Left lung (tissue), 14 donors: ENCODE measurements at places on chromosomes 5 and 9. TPM values are rescaled to one million over a fixed set of nuclear protein-coding genes. Genes with fewer than 3 reads are reported as not detected.

Gene CD274
- total RNA-seq, result 9.4 TPM

DNA sequence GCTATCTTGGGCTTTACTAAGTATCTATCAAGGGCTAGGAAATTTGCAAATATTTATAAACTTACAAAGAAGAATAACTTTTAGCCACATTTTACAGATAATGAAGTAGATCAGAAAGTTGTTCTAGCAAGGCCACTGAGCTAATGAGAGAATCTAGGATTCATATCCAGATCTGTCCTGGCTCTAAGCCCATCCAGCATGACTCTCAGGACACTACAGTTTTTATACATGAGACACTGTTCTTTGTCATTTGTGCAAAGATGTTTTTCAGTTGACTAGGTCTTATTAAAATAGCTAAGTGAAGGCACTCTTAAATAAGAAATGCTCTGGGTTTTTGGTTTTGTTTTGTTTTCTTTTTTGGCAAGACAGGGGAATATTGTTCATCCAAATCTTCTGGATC, 273.1 kb downstream of the GABRB2 start:
- DNase-seq, result no peak

Gene ZDHHC11B
- total RNA-seq, result 8.4 TPM

GRCh38 chr5:143041-143440, 48.3 kb upstream of the LRRC14B start:
- DNase-seq, result no peak

GRCh38 chr9:130630506-130631330, 33.7 kb upstream of the PRDM12 start:
- no peak for DNase-seq

Gene DAB2IP
- total RNA-seq, result 53.4 TPM

- no peak for DNase-seq
Measured at GRCh38 chr9:69093471-69094103, 58.0 kb downstream of the FXN start.

DNA sequence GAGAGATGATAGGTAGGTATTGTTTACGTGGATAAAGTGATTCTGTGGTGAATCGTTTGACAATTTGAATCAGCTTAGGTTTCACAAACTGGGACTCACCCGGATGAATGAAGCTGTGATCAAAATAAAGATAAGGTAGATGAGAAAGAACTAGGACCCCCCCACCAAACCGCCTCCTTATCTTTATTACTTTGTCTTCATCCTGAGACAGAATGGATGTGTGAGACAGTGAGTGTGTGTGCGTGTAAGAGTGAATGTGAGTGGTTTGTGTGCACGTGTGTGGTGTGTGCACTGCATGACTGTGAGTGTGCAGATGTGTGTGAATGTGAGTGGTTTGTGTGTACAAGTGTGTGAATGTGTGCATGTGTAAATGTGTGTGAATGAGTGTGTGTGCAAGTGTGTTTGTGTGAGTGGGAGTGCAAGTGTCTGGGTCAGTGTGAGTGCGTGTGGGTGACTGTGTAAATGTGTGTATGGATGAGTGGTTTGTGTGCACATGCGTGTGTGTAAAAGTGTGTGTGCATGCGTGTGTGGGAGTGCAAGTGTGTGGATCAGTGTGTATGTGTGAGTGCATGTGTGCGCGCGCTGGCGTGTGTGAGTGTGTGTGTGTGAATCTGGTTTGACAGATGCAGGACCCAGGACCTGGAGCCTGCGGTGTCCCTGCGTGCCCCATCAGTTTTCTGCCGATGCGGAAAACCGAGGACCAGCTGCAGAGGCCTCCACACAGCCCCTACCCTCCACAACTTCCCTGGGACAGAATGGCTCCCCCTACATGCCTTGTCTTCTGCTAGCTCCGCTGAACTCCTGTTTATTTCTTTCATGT, 11.4 kb upstream of the ENG start:
- DNase-seq, result no peak

Gene ADAMTSL1
- total RNA-seq, result 3.0 TPM

Gene SPINK7
- total RNA-seq, result not detected

Gene TAF7
- total RNA-seq, result 53.5 TPM

- no peak for DNase-seq
Measured at GRCh38 chr5:116088062-116088461, 3.2 kb downstream of the COMMD10 start.

Gene PCDHGC4
- total RNA-seq, result 2.5 TPM

DNA sequence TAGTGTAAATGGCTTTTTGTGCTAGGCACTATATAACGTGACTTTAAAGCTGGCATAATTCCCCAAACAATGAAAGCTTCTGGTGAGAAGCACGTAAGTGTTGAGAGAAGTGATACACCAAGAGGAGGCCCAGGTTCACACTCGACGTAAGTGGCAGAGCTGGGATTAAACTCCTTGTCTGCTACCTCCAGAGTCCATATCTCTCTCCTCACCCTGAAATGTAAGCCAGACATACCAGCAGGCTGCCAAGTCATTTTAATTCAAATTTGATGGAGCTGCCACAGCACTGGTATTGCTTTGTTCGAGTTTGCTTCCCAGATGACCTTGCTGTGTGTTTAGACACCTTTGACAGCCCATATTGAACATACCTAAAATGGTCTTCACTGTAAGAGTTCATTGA, 319.7 kb downstream of the GLIS3 start:
- no peak for DNase-seq

DNA sequence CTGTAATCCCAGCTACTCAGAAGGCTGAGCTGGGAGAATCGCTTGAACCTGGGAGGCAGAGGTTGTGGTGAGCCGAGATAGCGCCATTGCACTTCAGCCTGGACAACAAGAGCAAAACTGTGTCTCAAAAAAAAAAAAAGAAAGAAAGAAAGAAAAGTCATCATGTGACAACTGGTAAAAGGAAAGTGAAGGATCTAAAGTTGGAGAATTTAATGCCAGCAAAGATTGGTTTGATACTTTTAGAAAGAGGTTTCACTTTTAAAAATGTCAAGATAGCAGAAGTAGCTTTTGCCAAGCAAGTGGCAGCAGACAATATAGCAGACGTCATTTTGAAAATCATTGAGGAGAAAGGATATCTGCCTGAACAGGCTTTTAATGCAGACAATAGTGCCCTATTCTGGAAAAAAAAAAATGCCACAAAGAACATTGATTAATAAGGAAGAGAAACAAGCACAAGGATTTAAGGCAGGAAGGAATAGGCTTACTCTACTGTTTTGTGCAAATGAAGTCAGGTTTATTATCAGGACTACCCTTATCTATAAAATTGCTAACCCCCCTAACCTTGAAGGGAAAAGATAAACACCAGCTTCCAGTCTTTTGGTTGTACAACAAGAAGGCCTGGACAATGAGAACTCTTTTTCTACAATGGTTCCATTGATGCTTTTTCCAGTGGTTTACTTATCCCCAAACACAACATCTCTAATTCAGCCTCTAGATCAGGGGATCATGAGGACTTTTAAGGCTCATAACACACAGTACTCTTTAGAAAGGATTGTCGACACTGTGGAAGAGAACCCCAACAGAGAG, 12.0 kb downstream of the PKD2L2 start:
- DNase-seq, result no peak

GRCh38 chr9:108675708-108676107, 180.1 kb downstream of the ACTL7B start:
- no peak for DNase-seq

Gene PCDHB5
- total RNA-seq, result 2.5 TPM

GRCh38 chr5:75616371-75616881, 5.2 kb downstream of the ANKDD1B start:
- no peak for DNase-seq

Gene ZDHHC11
- 14.6 TPM for total RNA-seq

Gene MTMR12
- total RNA-seq, result 27.9 TPM

Gene RNF38
- 39.5 TPM for total RNA-seq

Gene PCAT7
- not detected for total RNA-seq

DNA sequence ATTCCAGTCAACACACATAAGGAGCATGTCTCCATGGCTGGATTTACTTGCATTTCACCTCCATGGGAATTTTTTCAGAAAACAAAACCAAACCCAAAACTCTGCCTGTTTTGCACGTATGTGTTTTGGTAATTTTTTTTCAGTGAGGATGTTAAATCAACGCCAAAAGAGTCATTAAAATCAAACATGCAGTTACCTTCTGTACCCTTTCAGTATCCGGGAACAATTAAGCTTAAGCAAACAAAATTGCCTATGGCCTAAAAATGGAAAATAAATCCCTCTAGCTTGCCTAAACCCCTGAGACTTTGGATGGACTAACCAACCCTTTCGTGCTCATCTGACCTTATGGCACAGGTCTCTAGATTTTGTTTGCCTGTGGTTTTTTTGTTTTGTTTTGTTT, 209.2 kb upstream of the KLF4 start:
- no peak for DNase-seq

DNA sequence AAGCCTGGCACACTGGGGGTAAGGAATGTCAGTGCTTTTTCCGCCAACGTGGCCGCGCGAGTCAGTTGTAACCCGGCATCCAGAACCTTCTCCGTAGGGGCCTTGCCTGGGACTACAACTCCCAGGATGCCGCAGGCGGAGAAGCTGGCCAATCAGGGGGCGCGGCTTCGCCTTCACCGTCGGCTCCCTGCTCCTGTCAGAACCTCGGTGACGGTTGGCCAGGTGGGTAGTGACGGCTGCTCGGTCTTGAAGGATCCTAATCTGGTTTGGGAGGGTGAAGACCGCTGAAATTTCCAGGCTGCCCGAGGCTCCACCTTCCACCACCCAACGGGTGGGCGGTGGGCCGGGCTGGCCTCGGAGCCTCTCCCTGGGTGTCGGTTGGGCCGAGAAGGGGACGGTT, at the start of gene C5orf58:
Gene C5orf58 (plus strand): TSS at position 200 of the 400 bp plus-strand sequence. CDS start 1,992 bp downstream, outside the sequence.
- DNase-seq, result peak; percentile 77

Gene PCDHA7
- 0.87 TPM for total RNA-seq

DNA sequence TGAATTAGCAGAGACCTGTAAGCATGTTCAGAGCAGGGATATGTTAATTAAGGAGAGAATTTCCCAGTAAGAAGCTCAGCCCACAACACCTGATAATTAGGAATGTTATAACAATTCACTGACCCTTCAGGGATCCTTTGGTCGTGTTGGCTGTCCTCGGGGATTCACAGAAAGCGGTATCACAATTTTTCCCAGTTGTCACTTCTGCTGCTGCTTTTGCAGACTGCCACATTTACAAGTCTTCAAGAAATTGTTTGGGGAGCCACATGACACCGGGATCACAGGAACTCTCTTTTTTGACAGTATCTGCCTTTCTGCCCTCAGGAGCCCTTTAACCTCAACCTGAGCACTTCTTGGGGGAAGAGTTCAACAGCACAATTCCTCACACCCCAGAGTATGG, 265.5 kb downstream of the GLIS3 start:
- DNase-seq, result no peak

Gene LTC4S
- 16.4 TPM for total RNA-seq

DNA sequence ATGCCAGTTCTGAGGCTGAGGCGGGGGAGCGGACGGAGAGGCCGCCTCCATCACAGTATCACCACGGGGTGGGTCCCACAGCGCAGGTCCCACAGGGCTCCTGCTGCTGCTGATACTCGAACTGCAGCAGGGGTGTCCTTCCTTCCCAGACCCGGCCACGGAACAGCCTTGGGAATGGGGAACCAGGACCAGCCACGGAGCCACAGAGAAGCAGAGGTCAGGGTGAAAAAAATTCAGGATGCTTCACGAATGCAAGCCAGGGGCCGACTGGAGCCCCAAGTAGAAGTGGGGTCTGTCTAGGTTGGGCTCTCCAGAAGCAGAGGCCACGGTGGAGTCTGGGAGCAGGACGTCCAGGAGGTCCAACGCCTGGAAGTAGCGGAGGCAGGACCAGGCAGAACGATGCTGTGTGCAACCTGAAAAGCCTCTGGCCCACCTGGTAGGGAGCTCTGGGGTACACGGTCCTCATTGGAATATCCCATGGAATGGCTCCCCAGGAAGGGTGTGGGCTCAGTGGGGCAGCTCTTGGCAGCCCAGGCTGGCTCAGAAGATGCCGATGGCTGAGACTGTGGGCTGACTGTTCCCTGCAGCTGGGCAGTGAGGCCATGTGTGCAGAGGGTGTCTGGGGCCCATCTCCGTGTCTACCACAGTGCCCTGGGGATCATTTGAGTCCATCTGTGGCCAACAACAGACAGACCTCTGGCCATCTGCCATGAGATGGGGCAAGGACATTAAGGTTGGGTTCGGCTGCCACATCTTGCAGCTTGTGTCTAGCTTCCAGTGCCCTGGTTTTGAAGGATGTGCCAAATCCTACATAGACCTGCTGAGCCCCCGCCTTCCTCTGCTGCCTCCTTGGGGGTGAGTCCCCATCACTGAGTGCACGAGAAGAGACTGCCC, 66.9 kb upstream of the FCN1 start:
- peak; percentile 25 for DNase-seq

GRCh38 chr5:43658509-43658908, 55.5 kb downstream of the NNT start:
- DNase-seq, result no peak

DNA sequence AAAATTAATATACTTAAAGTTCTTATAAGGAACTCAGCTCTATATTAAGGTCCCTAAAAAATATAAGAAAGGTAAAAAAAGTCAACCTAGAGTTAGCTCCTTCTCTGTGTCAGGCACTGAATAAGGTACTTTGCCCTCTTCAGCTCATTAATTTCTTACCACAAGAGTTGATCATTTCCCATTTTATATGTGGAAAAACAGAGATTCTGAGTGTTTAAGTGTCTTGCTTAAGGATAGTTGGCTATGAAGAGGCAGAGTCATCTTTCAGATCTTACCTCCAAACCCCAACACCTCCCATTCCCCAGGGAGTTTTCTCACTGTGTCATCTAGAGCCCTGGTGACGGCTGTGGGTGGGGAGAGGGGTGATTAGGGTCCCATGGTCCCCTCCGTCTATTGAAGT, 40.6 kb downstream of the INSYN2B start:
- DNase-seq, result no peak

DNA sequence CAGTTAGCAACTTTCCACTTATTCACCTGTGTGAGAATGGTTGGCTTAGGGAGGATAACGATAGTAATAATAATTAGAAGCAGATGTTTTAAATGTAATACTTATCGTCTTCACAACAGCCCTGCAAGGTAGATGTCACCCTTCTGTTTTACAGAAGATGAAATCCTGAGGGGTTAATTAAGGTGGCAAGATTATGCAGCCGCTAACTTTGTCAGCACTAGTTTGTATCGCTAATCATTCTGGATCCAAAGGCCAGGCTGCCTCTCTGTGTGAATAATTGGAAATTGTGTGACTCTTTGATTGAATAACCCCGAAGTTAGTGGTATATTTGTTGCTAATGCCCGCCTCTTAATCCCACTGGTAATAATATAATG, 635 bp downstream of the IFT74 start:
- DNase-seq, result no peak

- DNase-seq, result no peak
Measured at GRCh38 chr5:67188274-67189078, 8.1 kb downstream of the CD180 start.
